Stimulated activated CD8-positive, alpha-beta memory T cell treated with anti-CD3 and anti-CD28 coated beads, Interleukin-7, amount 100 ng/mL, for 48 hours (primary cell): ENCODE measurements at places on chromosomes 2 and 18.

GRCh38 chr2:85840091-85840490 lies 48.7 kb downstream of the ST3GAL5 start:
- DNase-seq = no peak

- DNase-seq = no peak
Measured at GRCh38 chr2:220460257-220460985, 833.0 kb downstream of the SLC4A3 start.

- no peak for DNase-seq
Measured at GRCh38 chr18:46675112-46675511, 18.1 kb upstream of the LOXHD1 start.

DNA sequence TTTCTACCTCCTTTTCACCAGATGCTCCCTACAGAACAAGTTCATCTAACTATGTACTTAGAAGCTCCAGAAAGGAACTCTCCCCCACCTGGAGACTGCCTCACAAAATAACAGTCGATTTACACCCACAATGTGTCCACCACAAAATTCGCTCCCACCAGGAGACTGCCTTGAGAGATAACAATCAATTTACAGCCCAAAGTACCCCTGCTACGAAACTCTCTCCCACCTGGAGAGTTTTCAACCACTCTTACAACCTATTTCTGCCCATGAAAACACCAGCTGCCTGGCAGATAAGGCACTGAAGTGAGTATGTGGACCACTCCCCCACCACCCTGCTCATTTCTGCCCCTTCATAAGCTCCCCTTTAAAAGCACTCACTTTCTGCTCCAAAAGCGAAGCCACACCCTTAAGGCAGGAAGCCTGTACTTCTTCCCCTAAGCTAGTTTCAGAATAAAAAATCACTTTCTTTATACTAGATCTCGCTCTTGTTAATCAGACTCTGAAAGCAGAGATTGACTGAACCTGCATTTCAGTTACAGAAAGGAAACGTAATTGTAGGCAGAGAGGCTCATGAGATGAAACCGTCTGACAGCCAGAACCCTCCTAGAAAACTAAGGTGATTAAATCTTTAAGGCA lies 94.4 kb upstream of the RBBP8 start:
- no peak for DNase-seq

DNA sequence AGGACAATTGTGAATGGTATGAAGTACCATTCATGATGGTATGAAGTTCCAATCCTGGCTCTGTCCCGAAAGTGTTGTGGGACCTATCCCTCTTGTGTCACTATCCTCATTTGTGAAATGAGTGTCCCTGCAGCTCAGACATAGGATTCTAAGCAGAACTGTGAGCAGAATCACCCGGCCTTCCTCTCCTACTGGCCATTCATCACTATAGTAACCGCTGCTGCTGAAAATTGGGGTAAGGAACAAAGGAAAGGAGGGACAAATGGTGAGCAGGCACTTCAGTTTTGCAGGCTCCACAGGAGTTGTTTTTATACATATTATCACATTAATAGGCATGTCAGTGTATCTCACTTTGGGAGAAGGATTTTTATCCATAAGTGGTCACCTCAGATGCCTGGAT lies 27.4 kb downstream of the SMYD1 start:
- DNase-seq = no peak

DNA sequence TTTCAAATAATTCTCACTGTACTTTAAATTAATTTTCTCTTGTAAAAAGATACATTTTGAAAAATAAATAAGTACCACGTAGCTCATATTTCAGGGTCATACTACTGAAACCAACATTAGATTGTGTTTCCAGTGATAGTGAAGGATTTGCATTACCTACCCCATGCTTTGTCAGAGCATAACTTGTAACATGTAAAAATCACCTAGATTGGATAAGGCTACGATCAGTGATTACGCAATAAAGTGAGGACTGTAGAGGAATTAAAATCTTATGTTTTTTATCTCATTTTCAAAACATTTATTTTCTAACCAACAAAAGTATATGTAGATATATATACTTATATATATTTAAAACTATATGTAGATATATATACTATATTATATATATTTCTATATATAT lies 89.4 kb upstream of the VRK2 start:
- no peak for DNase-seq

- DNase-seq = no peak
Measured at GRCh38 chr2:168160897-168161296, 86.5 kb downstream of the STK39 start.

- DNase-seq = no peak
Measured at GRCh38 chr2:154425994-154426393, 272.5 kb upstream of the KCNJ3 start.

DNA sequence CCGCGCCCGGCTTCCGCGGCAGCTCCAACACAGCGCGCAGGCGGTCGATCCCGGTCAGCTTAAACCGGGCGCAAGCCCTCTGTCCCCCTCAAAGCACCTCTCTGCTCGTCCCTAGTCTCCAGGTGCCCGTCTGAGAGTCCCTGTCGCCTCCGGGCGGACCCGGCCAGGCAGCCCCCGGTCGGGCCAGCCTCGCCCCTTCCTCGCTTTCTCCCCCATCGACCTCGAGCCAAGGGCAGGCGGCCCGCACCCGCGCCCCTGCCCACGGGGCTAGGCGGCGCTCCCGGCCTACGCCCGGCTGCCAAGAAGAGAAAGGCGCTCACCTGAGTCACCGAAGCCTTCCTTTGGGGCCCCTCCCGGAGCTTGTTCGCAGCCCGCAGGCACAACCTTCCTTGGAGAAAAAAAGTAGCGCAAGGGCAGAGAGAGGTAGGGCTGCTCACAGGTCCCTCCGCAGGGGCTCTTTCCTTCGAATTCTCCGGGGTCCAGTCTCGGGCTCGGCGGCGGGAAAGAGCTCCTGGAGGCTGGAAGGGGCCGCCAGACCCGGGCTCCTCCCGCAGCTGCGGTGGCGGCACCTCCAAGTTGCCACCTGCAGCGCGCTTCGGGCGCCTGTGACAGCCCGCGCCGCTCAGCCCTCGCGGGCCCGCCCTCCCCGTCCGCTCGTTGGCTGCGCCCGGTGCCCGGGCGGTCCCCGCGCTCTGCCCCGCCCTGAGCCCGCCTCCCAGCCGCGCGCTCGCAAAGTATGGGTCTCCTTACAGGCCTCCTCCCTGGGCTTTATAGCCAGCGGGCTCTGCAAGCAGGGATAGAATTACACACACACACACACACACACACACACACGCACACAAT lies 86.5 kb upstream of the EPB41L3 start:
- no peak for DNase-seq

GRCh38 chr18:32698153-32698552 lies 74.7 kb downstream of the KLHL14 start:
- no peak for DNase-seq

DNA sequence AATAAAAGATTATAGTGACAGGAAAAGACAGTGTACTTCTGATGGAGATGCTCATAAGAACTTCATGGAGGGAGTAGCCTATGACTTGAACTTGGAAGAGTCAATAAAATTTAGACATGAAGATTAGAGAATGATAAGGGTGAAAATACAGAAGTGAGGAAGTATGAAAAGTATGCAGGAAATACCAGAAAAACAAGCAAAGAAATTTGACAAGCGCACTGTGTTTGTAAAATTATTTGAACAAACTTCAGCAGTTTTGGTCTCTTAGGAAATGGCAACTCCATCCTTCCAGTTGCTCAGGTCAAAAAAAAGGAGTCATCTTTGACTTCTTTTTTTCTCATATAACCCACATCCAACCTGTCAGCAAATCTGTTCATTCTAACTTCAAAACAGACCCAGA lies 864.0 kb upstream of the ZEB2 start:
- no peak for DNase-seq

GRCh38 chr2:187545238-187545751 lies 8.9 kb downstream of the TFPI start:
- no peak for DNase-seq

DNA sequence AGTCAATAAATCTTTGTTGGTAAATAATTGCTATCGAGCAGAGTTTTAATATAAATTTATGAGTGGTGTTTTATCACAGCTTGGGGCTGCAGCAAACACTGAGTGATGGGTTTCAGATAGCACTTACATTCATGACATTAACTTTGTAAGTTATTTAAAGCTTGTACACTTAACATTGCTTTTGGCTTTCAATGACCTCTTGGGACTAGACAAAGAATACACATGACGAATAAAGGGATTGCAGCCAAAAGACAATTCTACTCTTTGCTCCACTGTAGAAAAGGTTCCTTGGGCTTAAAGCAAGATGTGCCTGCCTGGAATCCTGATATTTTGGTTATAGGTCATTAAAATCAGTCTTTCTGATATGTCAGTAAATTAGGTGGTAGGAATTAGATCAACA lies 299.5 kb downstream of the GBX2 start:
- DNase-seq = no peak
